Stimulated activated CD8-positive, alpha-beta memory T cell treated with anti-CD3 and anti-CD28 coated beads, Interleukin-7, amount 100 ng/mL, for 1 hour (primary cell): ENCODE measurements at places on chromosomes 3 and 15.

DNA sequence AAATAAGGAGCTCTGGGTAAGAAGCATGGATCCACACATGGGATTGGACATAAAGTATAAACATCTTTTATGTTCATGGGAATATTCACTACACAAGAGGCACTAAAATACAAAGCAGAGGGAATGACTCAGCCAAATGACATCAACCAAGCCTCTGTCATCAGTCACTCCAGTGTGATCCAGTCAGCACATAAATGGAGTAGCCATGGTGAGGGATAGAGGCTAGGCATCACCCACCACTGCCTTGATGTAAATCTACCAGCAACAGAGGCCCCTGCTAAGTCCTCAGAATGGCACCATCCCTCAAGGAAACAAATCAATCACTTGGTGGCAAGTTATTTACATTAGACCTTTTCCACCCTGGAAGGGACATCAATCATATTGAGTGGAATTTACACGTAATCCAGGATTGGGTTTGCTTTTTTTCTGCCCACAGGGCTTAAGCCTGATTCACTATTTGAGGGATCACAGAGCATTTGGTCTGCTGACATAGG, 27.2 kb downstream of the VEPH1 start:
- DNase-seq, result no peak

DNA sequence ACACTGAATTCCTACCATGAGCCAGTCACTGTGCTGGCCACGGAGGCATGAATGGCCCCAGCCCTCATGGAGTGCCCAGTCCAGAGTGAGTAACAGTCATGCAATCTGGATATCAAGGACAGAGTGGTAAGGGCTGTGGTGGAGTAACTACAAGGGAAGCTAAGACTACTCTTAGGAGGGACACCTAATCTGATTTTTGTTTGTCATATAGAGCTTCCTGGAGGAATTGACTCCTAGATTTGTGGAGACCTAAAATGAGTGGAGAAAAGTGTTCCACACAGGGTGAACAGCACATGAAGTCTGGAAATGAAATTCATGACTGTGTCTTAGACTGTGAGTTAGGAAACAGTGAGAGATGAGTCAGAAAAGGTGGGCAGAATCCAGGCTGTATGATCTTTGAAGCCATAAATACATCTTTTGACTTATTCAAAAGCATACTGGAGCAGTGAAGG, 219.9 kb downstream of the NFKBIZ start:
- DNase-seq, result no peak

GRCh38 chr3:156581033-156581432, 26.1 kb upstream of the SSR3 start:
- no peak for DNase-seq

GRCh38 chr15:31516440-31516839, 189.8 kb downstream of the KLF13 start:
- no peak for DNase-seq

GRCh38 chr3:175270198-175270837, 411.2 kb downstream of the NAALADL2 start:
- no peak for DNase-seq

DNA sequence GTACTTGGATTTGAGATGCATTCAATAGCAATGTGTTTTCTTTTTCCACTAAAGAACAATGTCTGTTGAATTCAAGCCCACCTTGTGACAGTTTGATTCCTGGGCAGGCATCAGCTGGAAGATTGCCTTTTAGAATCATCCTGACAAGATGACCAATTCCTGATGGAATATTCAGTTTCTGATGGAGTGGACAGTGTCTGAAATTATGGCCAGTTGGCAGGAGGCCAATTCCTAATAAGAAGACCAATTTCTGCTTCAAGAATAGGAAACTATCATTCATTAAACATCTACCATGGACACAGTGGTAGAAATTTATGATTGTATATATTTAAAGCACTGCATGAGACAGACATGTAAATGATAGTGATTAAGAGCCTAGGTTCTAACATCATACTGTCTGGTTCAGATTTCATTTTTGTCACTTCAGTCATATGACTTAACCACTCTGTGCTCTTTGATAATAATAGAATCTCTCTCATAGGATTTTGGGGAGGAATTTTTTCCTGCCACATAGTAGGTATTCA, 133.6 kb downstream of the CLSTN2 start:
- no peak for DNase-seq

GRCh38 chr3:105614288-105615030, 247.8 kb downstream of the ALCAM start:
- DNase-seq, result no peak

- no peak for DNase-seq
These were observed 12.4 kb downstream of the PIF1 start for GRCh38 chr15:64813075-64813474.
